ENCODE measurements at places on chromosomes 3 and 15. TPM values are rescaled to one million over a fixed set of nuclear protein-coding genes. Genes with fewer than 3 reads are reported as not detected.

DNA sequence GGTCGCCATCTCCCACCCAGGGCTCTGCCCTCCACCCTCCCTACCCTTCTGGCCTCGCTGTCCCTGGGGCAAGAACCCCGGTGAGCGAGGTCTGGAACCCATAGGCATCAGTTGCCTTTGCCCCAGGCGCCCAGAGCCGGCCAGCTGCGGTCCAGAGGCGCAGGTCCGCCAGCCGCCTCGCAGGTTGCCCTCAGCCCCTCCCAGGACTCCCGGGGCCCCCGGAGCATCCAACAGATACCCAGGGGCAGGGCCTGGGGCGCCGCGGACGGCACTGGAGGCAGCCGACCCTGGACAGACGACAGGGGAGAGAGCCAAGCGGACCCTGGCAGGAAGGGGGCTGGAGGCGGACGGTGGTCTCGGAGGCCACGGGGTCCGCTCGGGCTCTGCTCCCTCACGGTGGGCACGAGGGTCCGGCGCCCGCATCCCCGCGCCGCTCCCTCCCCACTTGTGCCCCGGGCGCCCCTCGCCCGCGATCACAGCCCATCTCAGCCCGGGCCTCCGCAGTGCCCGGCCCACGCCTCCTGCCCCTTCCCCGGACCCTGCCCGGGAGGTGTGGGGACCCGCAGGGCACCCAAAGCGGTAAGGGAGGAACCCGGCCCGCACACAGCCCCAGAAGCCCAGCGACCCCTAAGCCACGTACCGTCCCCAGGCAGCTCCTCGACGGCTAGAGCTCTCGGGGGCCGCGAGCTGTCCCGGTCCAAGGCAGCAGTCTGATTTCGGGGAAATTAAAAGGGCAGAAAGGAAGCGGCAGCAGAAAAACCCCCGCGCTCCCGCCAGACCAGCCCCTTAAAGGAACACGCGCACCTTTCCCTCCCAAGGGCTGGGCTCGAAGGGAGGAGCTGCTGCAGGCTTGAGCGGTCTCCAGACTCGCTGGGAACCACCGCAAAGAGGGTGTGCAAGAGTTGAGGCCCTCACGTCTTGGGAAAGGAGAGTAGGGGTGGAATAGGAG is at the start of gene HAPLN3:
Gene HAPLN3, minus strand, starts transcription at position 726 of the 949 bp plus-strand sequence. CDS start 8,246 bp downstream, outside the sequence.
- DNase-seq: peak; percentile 21

GABRR3 gene
- total RNA-seq: 0.09 TPM

GRCh38 chr3:58059349-58060321 is 51.4 kb downstream of the FLNB start:
- peak; percentile 57 for DNase-seq

BCHE gene
- 47.8 TPM for total RNA-seq

- DNase-seq: no peak
These were observed 33.9 kb upstream of the MED12L start for GRCh38 chr3:151051533-151051932.

DNA sequence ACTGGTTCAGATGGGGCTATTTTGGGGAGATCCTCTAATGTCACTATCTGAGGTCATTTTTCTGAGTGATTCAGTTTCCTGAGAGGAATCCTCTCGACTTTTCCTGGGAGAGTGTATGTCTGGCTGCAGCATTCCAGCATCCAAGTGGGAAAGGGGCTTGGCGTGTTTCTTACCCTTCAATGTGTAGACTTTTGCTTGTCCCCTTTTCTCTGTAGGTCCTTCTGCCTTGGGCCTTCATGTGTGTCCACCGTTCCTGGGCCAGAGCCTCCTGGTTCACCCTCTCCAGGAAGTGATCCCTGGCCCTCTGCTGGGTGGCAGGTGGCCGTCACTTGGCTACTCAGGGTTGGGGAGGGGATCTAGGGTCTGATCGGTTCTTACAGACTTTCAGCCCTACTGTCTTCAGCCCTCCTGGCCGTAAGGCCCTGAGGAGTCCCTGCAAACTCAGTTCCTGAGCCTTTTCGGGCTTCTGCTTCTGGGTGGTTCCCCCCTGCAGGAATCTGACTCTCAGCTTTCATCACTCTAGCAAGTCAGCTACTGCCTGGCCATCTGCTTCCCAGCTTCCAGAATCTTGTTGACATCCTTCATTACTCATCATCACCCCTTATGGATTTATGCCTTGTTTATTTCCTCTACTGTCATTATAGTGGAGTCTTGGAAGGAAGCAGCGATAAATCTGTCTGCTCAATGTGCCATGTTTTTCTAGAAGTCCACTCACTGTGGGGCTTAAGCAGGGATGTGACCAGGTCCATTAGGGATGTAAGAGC is 36.5 kb downstream of the GOLGA6L10 start:
- no peak for DNase-seq

GRCh38 chr15:67563092-67563491 is 20.6 kb downstream of the MAP2K5 start:
- DNase-seq: no peak

MME gene
- 9.2 TPM for total RNA-seq

DNA sequence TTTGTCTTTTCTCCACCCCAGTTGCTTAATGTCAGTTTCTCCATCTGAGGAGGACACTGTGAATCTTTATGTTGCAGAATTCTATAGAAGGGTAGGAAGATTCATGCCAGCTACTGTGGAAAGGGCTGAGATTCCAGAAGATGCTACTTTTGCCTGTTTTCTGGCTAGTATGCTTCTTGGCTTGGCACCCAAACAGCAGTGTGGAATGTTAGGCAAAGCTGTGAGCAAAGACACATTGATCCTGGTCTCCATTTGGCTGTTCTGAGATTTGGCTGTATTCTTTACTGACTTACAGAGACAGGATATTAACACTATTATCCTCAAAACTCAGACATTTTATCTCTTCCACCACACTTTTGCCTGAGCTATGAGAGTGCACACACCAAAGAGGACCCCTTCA is 39.3 kb downstream of the PDHB start:
- peak; percentile 25 for DNase-seq

DNA sequence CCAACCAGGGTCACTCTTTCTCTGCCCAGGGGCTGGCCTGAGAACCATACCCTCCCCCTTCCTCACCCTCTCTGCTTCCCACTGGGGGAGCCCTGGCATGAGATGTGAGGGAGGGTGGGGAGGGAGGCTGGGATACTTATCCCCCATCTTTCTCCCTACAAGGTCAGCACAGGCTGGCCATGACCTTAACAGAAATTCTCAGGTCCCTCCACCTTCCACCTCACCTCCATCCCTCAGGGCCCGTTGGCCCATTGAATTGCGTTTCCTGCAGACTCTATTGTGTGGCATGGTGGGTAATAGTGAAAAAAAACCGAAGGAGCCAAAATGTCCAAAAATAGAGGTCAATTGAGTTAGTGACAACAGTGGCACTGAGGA is 159.5 kb downstream of the OR4M2 start:
- no peak for DNase-seq

CCDC33 gene
- total RNA-seq: 12.1 TPM

DNA sequence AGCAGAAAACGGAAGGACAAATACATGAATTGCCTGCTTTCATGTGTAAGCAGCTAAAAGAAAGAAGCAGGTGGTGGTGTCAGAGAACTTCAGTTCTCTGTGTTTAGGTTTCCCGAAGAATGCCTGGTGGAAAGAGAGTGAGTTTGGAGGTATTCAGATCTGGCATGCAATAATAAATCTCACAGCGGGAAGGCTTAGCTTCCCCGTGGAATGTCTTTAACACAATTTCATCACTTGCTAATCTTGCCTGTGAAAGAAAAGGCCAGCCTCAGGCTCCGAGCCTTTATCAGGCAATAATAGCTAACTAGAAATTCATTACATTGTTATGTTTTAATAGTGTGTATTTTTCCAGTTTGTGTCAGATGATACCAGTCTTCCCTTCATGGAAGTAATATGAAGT is 220.3 kb downstream of the PDZRN3 start:
- no peak for DNase-seq

DNA sequence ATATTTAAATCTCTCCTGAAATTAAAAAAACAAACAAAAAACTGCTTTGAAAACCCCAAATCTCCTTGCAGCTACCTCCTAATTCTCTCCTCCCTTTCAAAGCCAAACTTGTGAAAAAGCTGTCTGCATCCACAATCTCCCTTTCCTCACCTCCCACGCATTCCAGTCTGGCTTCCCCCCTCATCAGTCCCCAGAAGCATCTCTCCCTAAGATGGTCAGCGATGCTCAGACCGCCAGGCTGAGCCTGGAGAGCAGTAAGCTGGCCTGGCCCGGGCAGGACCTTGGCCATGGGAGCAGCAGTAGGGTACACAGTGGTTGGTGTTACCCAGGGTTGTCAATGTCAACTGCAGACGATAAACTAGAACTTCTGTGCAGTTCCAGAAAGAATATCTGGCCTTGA is 32.9 kb upstream of the BLM start:
- DNase-seq: no peak

GRCh38 chr15:67006083-67007065 is 59.0 kb upstream of the SMAD3 start:
- DNase-seq: no peak

DNA sequence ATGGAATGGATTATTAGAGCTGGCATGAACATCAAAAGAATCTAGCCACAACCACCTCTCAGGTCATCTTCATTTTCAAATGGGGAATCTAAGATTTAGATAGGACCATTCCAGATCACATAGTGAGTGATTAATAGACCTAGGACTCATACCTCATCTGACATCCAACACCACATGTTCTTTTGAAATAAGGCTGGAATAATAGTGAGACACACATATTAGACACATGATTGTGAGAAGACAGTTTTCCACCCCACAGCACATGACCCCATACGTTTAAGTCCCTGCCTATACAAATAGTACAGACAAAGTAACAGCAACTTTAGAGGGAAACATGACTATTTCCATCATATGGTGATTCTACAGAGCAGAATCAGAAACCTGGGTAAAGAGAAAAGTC is 344.7 kb upstream of the TPRG1 start:
- no peak for DNase-seq

DNA sequence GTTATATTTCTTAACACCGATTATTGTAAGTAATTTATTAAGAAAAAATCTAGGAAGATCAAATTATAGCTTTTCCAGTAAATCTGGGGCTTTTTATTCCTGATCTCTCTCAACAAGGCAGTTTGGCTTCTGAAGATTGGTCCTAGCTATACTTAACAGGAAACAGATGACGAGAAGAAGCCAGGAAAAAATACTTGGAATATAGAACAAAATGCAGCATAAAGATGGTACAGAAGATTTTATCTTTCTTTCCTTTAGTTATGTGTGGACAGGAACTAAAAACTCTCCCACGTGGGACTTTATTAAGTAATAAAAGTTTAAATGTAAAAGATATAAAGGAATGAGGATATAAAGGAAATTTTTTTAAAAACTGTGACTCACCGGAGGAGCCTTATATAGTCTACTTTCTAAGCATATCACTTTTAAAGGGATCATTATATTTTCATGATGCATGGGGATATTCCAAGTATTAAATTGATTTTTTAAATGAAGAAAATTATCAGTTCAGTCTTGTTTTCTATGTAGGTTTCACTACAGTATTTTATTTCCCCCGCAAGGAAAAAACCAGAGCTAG is 8.2 kb downstream of the B3GNT5 start:
- DNase-seq: no peak

DNA sequence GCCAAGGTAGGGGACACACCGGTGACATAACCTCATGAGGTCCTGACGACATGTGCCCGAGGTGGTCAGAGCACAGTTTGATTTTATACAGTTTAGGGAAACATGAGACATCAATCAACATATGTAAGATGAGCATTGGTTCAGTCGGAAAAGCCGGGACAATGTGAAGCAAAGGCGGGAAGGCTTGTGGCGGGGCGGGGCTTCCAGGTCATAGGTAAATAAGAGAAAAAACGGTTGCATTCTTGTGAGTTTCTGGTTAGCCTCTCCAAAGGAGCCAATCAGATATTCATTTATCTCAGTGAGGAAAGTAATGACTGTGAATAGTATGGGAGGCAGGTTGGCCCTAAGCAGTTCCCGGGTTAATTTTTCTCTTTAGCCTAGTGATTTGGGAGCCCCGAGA is 271.7 kb upstream of the ATP10A start:
- DNase-seq: no peak

DNA sequence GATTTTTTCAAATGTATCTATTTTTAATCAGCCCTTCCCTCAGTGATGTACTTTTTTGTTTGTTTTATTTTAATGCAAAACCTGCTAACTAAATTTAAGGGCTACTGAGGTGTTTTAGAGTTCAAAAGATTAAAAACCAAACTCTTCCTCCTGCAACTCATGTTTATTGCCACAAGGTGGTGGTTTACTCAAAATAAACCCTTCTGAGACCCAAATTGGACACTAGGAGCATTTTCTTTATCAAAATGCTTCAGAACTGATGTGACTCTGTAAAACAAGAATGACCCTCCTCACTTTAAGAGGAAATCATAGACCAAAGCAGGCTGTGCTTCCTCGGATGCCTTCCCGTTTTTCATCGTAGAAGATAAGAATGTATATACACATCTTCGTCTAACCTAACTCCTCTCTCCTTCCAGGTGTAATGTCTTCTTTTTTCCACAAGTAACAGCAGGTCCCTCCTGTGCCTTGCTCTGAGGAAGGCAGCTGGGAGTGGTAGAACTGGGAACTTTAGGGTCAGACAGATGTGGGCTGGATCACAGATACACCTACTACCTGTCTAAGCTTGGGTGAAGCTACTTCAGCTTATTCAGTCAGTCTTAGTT is 2.9 kb upstream of the NME9 start:
- peak; percentile 51 for DNase-seq

SV2B gene
- total RNA-seq: 2.8 TPM

IQCH gene
- total RNA-seq: 7.7 TPM

CHST2 gene
- total RNA-seq: 53.3 TPM

CDCP1 gene
- total RNA-seq: 1.6 TPM

AP3S2 gene
- 31.8 TPM for total RNA-seq

GOLGA8O gene
- total RNA-seq: not detected
